LHCN-M2 (cell line): ENCODE measurements at places on chromosomes 6 and 20. TPM values are rescaled to one million over a fixed set of nuclear protein-coding genes. Genes with fewer than 3 reads are reported as not detected.

- DNase-seq: no peak
Observed at GRCh38 chr6:1182722-1183521, 129.0 kb upstream of the FOXQ1 start.

DNA sequence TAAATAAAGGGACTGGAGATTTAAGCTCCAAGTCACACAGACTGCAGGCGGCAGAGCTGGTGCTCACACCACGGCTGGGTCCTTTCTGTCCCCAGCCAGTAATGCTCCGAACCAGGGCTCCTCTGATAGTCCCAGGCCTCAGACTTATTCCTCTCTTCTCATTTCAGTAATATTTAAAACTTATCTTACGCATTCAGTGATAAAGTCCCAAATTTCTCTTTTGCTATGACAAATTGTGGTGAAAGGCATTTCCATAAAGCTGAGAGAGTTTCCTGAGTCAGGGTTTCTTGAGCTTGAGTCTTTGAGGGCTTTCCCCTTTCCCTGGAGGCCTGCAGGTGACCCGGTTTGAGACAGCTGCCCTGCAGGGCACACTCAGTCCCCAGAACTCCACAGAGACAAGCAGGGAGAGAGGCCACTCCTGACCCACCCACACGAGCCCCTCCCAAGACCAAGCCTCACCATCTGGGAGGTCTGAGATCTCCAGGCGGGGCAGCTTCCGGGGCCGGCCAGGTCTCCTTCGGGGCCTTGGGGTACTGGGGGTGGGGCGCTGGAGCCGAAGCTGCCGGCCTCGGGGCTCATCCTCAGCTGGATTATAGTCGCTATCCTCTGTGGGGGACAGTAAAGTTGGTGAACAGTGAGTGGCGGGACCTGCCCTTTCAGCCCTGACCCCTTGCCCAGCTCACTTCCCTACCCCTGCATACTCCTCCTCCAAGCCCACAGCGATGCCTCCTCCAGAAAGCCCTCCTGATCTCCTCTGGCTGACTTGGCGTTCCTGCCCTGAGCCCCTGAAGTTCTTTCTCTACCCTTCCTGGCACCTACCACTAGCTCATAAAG, 6.6 kb downstream of the ZNF335 start:
- no peak for DNase-seq

- DNase-seq: no peak
Observed at GRCh38 chr20:19435821-19436220, 223.4 kb downstream of the SLC24A3 start.

- peak; percentile 59 for DNase-seq
Observed at GRCh38 chr6:11161031-11161956, 49.8 kb upstream of the ERVFRD-1 start.

- no peak for DNase-seq
Observed at GRCh38 chr6:128403618-128404444, 116.6 kb downstream of the PTPRK start.

DNA sequence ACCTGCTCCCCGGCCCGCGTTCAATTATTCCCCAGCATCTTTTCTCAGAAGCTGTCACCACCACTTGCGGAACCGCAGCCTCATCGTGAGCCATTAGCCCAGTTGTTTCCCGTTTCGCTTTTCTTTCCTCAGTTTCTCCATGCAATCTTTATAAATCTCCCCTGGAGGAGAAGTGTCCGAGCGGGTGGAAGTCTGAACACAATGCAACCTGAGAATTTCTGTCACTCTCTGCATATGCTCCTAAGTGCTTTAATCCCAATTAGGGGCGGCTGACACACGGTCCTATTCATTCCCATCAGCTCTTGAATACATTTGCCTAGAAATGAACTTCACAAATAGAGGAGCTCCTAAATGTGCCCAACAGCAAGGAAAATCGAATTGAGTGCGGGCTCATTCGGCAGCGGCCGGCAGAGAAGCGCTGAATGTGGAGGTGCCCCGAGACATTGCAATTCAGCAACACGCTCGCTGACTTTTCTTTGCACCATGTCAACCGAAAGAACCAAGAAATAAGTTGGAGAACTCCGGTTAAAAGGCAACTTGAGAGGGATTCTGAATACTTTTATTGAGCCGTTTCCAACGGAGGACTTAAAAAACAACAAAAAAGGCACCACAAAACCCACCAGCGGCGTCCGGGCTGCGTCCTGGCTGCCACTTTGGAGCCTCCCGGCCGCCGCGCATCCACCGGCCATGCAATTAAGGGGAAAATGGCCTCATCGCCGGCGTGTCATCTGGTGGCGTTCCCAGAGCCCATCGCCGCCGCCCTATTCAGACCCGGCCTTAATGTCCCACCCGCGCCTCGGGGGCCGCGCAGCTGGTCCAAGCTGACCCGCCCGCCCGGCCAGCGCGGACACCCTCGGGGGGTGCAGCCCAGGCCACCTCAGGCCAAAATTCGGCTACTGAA, 3.9 kb upstream of the PRDM13 start:
- no peak for DNase-seq

GRCh38 chr6:161265975-161266374, 7.9 kb downstream of the AGPAT4 start:
- DNase-seq: no peak

DNA sequence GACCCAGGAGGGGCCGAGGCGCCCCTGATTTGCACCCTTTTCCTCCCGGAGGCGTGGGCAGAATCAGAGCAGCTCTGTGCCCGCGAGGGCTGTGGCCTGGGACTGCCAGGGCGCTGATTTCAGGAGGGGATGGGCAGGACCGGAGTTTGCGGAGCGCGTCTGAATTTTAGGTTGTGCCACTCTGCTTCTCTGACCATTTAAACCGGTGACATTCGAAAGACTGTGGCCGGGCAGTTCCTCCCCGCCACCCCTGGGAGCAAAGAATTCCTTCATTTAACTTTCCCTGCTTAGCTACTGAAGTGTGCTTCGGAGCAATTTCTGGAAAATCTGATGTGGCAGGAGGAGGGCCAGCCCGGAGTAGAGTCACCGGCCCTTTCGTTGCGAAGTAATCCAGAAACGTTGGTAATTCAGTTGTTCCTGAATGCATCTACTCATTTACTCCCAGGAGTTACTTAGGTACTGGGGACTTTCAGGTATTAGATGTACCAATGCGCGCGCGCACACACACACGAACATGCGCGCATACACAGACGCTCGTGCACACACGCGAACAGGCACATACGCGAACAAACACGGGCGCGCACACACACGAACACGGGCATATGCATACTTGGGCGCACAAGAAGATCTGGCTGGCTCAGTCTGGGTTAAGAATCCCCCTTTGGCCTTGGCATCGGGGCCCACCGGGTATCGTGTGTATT, 568 bp downstream of the CCDC170 start:
- DNase-seq: peak; percentile 39

- DNase-seq: no peak
Observed at GRCh38 chr6:67748521-67748920, 886.6 kb upstream of the ADGRB3 start.

DNA sequence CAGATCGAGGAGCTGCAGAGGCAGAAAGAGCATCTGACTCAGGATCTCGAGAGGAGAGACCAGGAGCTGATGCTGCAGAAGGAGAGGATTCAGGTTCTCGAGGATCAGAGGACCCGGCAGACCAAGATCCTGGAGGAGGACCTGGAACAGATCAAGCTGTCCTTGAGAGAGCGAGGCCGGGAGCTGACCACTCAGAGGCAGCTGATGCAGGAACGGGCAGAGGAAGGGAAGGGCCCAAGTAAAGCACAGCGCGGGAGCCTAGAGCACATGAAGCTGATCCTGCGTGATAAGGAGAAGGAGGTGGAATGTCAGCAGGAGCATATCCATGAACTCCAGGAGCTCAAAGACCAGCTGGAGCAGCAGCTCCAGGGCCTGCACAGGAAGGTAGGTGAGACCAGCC, 26.2 kb downstream of the C20orf173 start:
- DNase-seq: no peak

GRCh38 chr6:90448836-90449235, 138.0 kb downstream of the MAP3K7 start:
- DNase-seq: no peak

DNA sequence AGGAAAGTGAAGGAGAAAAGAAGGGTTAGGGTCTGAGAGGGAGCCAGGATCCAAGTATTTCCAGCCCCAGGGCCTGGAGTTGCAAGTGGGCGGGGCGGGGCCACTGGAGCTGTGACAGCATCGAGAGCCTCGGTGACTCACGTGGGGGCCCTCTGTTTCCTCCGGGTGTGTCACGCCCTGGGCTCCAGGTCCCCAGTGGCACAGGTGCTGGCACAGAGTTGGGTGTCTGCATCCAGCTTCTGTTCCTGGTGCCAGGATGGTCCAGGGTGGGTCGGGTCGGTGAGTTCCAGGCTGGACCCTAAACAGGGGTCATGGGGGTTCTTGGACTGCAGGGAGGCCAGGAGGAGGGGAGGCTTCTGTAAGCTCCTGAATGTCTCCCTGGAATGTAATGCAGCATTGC, 16.7 kb downstream of the RAET1L start:
- DNase-seq: no peak

GRCh38 chr6:140017470-140017869, 643.0 kb upstream of the CITED2 start:
- no peak for DNase-seq

- DNase-seq: no peak
Observed at GRCh38 chr6:79422666-79423065, 114.6 kb downstream of the LCA5 start.

- DNase-seq: no peak
Observed at GRCh38 chr20:60540591-60540990, 582.4 kb downstream of the CDH26 start.

DNA sequence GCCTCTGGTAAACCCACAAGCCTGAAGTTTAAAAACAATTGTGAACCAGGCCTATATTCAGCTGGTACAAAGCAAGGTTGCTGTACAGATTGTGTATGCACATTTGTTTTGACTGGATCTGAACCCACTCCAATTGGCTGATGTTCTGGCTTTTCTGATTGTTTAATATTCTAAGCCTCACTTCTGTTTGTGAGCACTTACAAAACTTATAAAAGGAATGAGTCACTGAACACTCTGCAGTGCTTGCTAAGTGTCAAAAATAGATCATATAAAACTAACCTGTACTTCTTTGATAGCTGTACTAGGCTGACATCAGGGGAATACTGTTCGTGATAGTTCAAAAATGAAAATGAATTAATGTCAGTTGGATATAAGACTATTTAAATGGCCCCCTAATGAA, 12.1 kb downstream of the COL21A1 start:
- no peak for DNase-seq

DNA sequence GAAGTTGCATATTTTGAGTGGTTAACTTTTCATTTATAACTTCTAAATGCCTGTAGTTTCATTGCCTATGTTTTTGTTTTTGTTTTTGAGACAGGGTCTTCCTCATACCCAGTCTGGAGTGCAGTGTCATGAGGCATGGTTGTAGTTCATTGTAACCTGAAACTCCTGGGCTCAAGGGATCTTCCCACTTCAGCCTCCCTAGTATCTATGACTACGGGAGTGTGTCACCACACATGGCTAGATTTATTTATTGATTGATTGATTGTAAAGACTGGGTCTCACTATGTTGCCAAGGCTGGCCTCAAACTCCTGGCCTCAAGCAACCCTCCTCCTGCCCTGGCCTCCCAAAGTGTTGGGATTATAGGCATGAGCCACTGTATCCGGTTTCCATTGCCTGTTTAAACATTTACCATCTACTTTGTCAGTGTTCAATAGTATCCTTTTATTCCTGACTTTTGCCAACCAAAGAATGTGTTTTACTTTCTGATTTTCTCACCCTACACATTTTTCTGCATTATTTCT, 144.6 kb downstream of the CDKAL1 start:
- no peak for DNase-seq

GRCh38 chr6:45027126-45027525, 301.0 kb upstream of the RUNX2 start:
- no peak for DNase-seq

GRCh38 chr6:48476257-48476656, 365.3 kb upstream of the PTCHD4 start:
- DNase-seq: peak; percentile 45

- DNase-seq: no peak
Observed at GRCh38 chr20:62601172-62601571, 41.1 kb upstream of the SLCO4A1 start.

Gene BTNL2
- not detected in 2 replicates for total RNA-seq

Gene ULBP2
- 7.6 and 8.1 TPM in 2 replicates for total RNA-seq

Gene ZSCAN16
- 1.0 and 2.2 TPM in 2 replicates for total RNA-seq
